ENCODE measurements at places on chromosomes 6 and 20. TPM values are rescaled to one million over a fixed set of nuclear protein-coding genes. Genes with fewer than 3 reads are reported as not detected.

The DPPA5 gene
- total RNA-seq: not detected

DNA sequence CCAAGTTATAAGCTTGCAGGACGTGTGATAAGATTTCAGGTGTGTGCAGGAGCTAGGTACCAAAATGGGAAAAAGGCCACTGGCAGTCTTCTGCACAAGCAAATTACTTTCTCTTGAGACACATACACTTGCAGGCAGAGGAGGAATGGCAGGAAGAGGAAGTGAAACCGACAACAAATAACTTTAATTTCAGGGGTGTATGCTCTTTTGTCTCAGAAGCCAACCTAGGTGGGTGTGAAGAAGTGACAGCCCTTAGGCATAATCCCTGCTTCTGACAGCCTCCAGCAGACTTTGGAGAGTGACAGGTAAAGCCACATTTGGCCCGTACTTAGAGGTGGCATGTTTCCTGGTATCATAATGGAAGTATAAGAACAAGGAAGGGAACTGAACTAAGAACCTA, 118.8 kb upstream of the TRAF3IP2 start:
- H3K4me3 ChIP-seq: peak overlapping the region; percentile 71
- H3K36me3 ChIP-seq: peaks cover 13% of the 10 kb centered on the region
- no peaks in the 10 kb centered on the region for H3K27me3 ChIP-seq
- DNase-seq: no peak

GRCh38 chr6:132286298-132287019, 114.8 kb downstream of the MOXD1 start:
- H3K27ac ChIP-seq: no peak overlapping the region
- peaks cover 25% of the 10 kb centered on the region for H3K27me3 ChIP-seq
- H3K4me3 ChIP-seq: no peak overlapping the region
- no peak for DNase-seq
- no peaks in the 10 kb centered on the region for H3K4me1 ChIP-seq

GRCh38 chr20:23005776-23006175, 29.3 kb upstream of the SSTR4 start:
- DNase-seq: no peak
- H3K36me3 ChIP-seq: no peaks in the 10 kb centered on the region
- H3K27ac ChIP-seq: no peak overlapping the region
- no peak overlapping the region for H3K4me3 ChIP-seq

The CAGE1 gene
- 0.42 TPM for total RNA-seq

The RIPOR3 gene
- total RNA-seq: not detected

DNA sequence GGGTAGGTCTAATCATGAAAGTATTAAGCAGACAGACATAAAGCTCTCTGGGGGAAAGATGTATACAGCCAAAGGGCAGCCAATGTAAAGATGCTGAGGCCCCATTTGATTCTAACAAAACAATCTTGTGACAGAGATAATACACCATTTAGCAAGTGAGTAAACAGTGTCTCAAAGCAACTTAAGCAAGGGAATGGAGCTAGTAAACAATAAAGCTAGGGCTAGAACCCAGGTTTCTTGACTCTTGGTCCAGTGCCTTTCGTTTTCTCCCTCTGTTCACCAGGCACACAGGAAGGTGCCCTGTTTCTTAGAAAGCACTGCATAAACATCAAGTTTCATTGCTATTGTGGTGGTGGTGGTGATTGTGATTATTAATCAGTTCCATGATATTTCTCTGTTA, 5.1 kb downstream of the ELOVL2 start:
- H3K27ac ChIP-seq: no peak overlapping the region
- H3K27me3 ChIP-seq: peaks cover 49% of the 10 kb centered on the region
- peaks cover 6% of the 10 kb centered on the region for H3K4me1 ChIP-seq
- H3K4me3 ChIP-seq: no peak overlapping the region
- DNase-seq: no peak

- H3K36me3 ChIP-seq: no peaks in the 10 kb centered on the region
- H3K4me1 ChIP-seq: peaks cover 16% of the 10 kb centered on the region
- H3K4me3 ChIP-seq: no peak overlapping the region
- no peak overlapping the region for H3K27ac ChIP-seq
Observed at GRCh38 chr6:14380901-14381828, 263.6 kb downstream of the CD83 start.

The SYCP2L gene
- total RNA-seq: 1.6 TPM

The VIP gene
- not detected for total RNA-seq

DNA sequence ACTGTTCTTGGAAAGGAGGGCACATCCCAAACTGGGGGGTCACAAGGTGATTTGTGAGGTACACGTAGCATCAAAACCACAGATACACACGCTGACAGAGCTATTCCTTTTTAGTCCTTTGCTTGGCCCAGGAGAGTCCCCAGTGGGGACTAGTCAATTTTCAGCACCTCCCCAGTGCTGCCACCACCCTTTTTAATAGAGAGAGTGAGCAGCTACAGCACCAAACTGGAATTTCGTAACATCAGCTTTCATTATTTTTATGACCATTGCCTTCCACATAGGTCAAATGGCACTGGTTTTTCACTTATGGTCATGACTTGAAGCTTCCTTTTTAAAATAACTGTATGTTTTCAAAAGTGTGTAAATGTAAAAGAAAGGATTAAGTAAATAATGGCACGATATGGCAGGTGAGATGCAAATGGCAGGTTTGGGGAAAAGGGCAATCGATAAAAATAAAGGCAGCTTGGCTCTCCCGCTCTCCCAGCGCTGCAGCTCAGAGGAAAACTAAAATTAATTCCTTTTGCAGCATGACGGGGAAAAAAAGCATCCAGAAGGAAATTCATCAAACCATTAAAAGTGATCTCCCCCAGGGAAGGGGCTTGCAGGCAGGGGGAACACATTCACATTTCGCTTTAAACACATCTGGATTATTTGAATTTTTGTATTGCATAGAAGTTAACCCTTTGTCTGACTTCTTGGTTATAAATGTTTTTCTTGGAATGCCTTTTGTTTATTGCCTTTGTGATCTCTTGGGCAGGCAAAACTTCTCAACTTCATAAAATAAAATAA, 95.2 kb downstream of the ANKRD60 start:
- DNase-seq: no peak
- no peaks in the 10 kb centered on the region for H3K36me3 ChIP-seq
- no peak overlapping the region for H3K27ac ChIP-seq
- peaks cover 46% of the 10 kb centered on the region for H3K27me3 ChIP-seq
- no peaks in the 10 kb centered on the region for H3K4me1 ChIP-seq

The TFAP2C gene
- not detected for total RNA-seq

The KIAA0408 gene
- total RNA-seq: 0.67 TPM

All from natural killer cell treated with Interleukin-12 subunit alpha and Interleukin-12 subunit beta and Interleukin-15 and Interleukin-18, amount 100 ng/mL, for 72 hours (primary cell).